Activated CD4-positive, alpha-beta T cell treated with anti-CD3 and anti-CD28 coated beads, Interleukin-2, amount 10 ng/mL, durations not matched to agents 7 days and 5 days (primary cell): ENCODE measurements at places on chromosomes 6 and 20. TPM values are rescaled to one million over a fixed set of nuclear protein-coding genes. Genes with fewer than 3 reads are reported as not detected.

GNMT gene
- 1.1 TPM for total RNA-seq

MLN gene
- total RNA-seq = not detected

OR2H2 gene
- total RNA-seq = not detected

- H3K27me3 ChIP-seq = no peaks in the 10 kb centered on the region
- no peaks in the 10 kb centered on the region for H3K36me3 ChIP-seq
- H3K27ac ChIP-seq = no peak overlapping the region
- no peak for DNase-seq
These were observed 1223.1 kb upstream of the GJE1 start for GRCh38 chr6:140909625-140910024.

- DNase-seq = no peak
- H3K4me3 ChIP-seq = no peak overlapping the region
- H3K36me3 ChIP-seq = peaks cover 46% of the 10 kb centered on the region
These were observed 105.9 kb downstream of the GJA10 start for GRCh38 chr6:89999945-90000825.

DNA sequence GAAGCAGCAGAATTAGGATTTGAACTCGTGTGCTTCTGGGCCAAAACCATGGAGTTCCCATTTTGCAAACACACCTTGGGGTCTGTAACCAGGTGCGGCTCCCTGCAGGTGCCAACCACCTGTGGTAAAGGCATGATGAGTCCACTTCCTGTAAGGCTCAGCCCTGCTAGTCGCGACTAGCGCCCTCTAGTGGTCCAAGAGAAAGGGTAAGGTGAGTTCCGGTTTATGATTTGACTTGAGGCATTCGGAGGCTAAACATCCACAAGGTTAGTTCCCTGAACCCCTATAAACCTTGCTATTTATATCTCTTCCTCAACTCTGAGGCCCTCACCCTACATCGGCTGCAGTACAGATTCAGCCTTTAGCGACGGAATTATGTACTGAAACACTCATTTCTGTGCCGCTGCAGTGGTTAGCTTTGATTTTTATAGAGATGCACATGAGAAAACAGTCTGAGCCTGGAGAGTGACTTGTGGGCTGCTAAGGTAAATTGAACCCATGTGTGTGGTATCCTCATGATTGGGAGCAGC is 173.4 kb downstream of the PLCB1 start:
- no peaks in the 10 kb centered on the region for H3K36me3 ChIP-seq
- no peak overlapping the region for H3K4me3 ChIP-seq
- no peaks in the 10 kb centered on the region for H3K27me3 ChIP-seq
- DNase-seq = peak; percentile 79

- H3K27ac ChIP-seq = peak overlapping the region; percentile 13
- H3K4me1 ChIP-seq = no peaks in the 10 kb centered on the region
- no peak for DNase-seq
- H3K4me3 ChIP-seq = no peak overlapping the region
These were observed 349.9 kb downstream of the ZFAND3 start for GRCh38 chr6:38169221-38169976.
